ENCODE measurements at places on chromosomes 2 and 18.

DNA sequence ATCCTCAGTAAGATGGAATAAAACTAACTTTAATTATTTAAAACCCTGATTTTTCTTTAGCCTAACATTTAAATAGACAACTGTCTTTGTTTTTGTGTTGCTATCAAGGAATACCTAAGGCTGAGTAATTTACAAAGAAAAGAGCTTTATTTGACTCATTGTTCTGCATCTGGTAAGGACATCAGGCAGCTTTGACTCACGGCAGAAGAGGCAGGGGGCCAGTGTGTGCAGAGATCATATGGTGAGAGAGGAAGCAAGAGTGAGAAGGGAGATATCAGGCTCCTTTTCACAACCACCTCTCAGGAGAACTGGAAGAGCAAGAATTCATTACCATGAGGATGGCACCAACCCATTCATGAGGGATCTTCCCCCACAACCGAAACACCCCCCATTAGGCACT is 64.6 kb upstream of the TFPI start:
- DNase-seq, result no peak

- DNase-seq, result no peak
These were observed 20.3 kb upstream of the ASNSD1 start for GRCh38 chr2:189641002-189641401.

DNA sequence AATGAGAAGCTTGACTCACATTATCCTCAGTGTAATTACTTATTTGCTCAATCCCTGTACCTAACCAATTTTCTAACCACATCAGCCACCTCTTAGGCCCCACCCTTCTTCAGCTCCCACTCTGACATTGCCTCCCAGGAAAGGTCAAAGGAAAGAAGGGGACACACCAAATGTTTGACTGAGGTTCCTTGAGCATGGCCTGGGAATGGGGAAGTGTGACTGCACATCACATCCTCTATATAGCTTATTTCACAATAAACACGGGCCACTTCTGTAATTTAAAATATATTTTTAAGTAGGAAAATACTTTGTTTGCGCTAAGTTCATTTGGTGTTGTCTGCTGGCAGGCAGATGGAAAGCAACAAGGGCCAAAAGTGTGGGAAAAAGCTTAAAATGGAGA is 3.0 kb upstream of the FIGLA start:
- no peak for DNase-seq

- DNase-seq, result no peak
These were observed 413.0 kb downstream of the MTX2 start for GRCh38 chr2:176682278-176682677.

GRCh38 chr2:153871231-153872221 is at the start of gene GALNT13:
GALNT13 (plus strand) TSS chr2:153871922.
- DNase-seq, result no peak

- DNase-seq, result no peak
These were observed 127.6 kb upstream of the LINC00305 start for GRCh38 chr18:64276311-64277090.

GRCh38 chr18:79738581-79739439 is 58.9 kb upstream of the KCNG2 start:
- DNase-seq, result no peak
